GM23248 (cell line): ENCODE measurements at places on chromosomes 7 and 10. TPM values are rescaled to one million over a fixed set of nuclear protein-coding genes. Genes with fewer than 3 reads are reported as not detected.

The CDC14C gene
- not detected in 2 replicates for polyA plus RNA-seq

The CDK1 gene
- polyA plus RNA-seq, result 38.4 and 43.2 TPM in 2 replicates

The LLCFC1 gene
- not detected in 2 replicates for polyA plus RNA-seq

The TCAF2 gene
- 1.9 and 2.7 TPM in 2 replicates for polyA plus RNA-seq

The IFIT1 gene
- polyA plus RNA-seq, result 14.3 and 15.7 TPM in 2 replicates

The NCF1 gene
- 0.16 TPM in 1 of 2 replicates, not detected in the other for polyA plus RNA-seq

The AKR1C1 gene
- polyA plus RNA-seq, result 43.9 and 44.5 TPM in 2 replicates

The R3HCC1L gene
- 8.2 and 8.3 TPM in 2 replicates for polyA plus RNA-seq

The CALHM3 gene
- not detected in 2 replicates for polyA plus RNA-seq

The FAM25G gene
- 1.1 and 1.4 TPM in 2 replicates for polyA plus RNA-seq

The CC2D2B gene
- 0.38 and 0.39 TPM in 2 replicates for polyA plus RNA-seq

The NPY4R gene
- polyA plus RNA-seq, result 0.34 TPM in 1 of 2 replicates, not detected in the other

The UNCX gene
- not detected in 2 replicates for polyA plus RNA-seq

The MYPN gene
- polyA plus RNA-seq, result 8.8 and 9.2 TPM in 2 replicates

The GIMAP6 gene
- not detected in 2 replicates for polyA plus RNA-seq

The ZC3HAV1L gene
- polyA plus RNA-seq, result 8.8 and 9.8 TPM in 2 replicates

The STEAP1B gene
- polyA plus RNA-seq, result 24.9 and 27.7 TPM in 2 replicates

The CCL26 gene
- 2.2 and 2.3 TPM in 2 replicates for polyA plus RNA-seq

The RAB18 gene
- polyA plus RNA-seq, result 221 and 226 TPM in 2 replicates

The MPP7 gene
- polyA plus RNA-seq, result 0.09 and 0.35 TPM in 2 replicates

The ZNF503 gene
- polyA plus RNA-seq, result 15.4 and 15.7 TPM in 2 replicates

The ERVW-1 gene
- not detected in 2 replicates for polyA plus RNA-seq

The LMBR1 gene
- polyA plus RNA-seq, result 21.8 and 22.6 TPM in 2 replicates

The CYP3A4 gene
- not detected in 2 replicates for polyA plus RNA-seq

The TRIM4 gene
- polyA plus RNA-seq, result 20.2 and 22.6 TPM in 2 replicates

The LIPK gene
- polyA plus RNA-seq, result not detected in 2 replicates

The CALML3 gene
- polyA plus RNA-seq, result not detected in 2 replicates

The GPR37 gene
- polyA plus RNA-seq, result not detected in 2 replicates

The SORBS1 gene
- 0.65 and 1.3 TPM in 2 replicates for polyA plus RNA-seq

The SLC39A12 gene
- not detected in 2 replicates for polyA plus RNA-seq

The C10orf62 gene
- not detected in 2 replicates for polyA plus RNA-seq

The A1CF gene
- not detected in 2 replicates for polyA plus RNA-seq

The C10orf67 gene
- 0.76 and 1.1 TPM in 2 replicates for polyA plus RNA-seq

The MEOX2 gene
- not detected in 2 replicates for polyA plus RNA-seq

The TUBB8 gene
- not detected in 2 replicates for polyA plus RNA-seq

The CTNNA3 gene
- not detected in 2 replicates for polyA plus RNA-seq
